ENCODE measurements at places on chromosomes 6 and 20.

DNA sequence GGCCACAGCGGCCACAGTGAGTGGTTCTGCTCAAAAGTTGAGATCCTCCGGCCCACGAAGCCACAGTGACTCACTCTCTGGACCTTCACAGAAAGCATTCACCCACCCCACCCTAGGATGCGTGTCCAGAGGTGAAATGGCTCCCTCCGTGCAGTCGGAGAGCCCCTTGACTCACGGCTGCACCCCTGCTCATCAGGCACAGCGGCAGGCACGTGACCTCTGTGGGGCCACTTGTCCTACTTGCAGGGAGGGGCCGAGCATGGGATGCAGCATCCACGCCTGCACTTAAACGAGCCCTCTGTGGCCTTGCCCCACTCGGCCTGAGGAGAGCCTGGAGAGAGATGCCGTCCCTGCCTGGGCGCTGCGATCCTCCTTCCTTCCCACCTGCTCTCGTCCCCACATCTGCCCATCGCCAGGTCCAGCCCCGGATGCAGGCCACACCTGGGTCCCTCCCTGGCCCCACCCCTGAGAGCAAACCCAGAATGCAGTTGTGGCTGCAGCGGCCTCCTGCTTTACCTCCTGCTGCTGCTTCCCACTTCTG lies 28.7 kb downstream of the NTSR1 start:
- DNase-seq, result no peak

GRCh38 chr20:57928181-57928967 lies 218.6 kb upstream of the PMEPA1 start:
- DNase-seq, result no peak

GRCh38 chr6:156017838-156018237 lies 562.2 kb upstream of the NOX3 start:
- DNase-seq, result no peak

GRCh38 chr6:72042088-72042487 lies 155.7 kb downstream of the RIMS1 start:
- no peak for DNase-seq

DNA sequence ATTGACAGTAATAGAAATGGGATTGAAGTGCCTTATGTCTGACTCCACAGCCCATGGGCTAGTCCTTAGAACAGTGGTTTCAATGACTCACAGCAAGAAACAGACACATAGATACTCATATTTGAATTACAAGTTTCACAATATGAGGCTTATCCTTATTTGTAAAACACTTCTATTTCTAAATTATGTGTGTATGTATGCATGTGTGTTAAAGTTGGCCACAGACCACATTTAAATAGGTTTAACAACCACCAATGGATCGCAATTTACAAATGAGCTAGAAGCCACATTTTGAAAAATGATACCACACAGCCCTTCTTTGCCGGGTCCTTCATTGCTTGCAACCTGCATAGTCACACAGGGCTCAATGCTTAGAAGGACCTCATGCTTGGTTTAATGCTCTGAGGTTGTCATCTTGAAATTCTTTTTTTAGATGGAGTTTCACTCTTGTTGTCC lies 157.8 kb upstream of the PREP start:
- no peak for DNase-seq

GRCh38 chr6:27608916-27609883 lies 136.3 kb upstream of the ZNF184 start:
- no peak for DNase-seq

DNA sequence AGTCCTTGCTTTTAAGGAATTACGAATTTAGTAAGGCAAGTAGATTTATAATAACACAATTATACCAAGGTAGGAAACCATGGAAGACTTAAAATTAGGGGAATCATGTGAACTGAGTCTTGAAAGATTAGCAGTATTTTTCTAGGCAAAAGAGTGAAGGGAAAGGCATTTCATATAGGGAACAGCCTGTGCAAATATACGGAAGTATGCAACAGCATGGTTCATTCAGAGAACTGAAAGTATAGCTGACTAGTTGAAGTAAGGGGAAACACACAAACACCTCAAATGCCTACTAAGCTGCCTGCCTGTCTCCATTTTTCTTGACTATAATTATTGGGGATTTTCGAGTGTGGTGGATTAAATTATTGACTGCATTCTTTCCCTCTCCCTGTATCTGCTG lies 39.0 kb upstream of the ECHDC1 start:
- DNase-seq, result no peak

DNA sequence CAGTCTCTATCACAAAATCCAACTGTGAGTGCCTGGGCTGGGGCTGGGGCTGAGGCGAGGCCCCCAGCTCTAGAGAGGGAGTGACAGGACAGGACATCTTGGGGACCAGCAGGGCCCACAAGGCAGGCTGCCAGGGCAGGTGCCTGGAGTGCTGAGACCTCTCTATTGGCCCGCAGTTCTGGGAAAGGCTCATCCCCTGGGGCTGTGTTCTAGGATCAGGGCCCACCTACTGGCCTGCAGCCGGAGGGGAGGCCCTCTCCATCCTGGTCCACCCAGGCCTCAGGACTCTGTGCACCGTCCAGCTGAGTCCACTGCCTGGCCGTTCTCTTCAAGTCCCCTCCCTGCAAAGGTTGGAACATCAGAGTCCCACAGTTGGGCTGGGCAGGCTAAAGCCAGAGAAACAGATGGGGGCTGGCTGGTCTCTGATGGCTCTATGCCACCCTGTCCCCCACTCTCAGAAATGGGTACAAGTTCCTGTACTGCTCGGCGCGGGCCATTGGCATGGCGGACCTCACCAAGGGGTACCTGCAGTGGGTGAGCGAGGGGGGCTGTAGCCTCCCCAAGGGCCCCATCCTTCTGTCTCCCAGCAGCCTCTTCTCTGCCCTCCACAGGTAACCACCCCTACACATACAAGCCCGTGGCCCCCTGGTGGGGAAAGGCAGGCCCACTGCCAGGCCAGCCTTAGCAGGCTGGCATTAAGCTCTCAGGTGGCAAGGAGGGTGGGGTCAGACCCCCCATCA lies 9.0 kb downstream of the EMILIN3 start:
- no peak for DNase-seq

GRCh38 chr6:34865107-34865506 lies 22.7 kb downstream of the TAF11 start:
- peak; percentile 83 for DNase-seq

GRCh38 chr20:13644010-13644409 lies 5.3 kb upstream of the TASP1 start:
- no peak for DNase-seq

DNA sequence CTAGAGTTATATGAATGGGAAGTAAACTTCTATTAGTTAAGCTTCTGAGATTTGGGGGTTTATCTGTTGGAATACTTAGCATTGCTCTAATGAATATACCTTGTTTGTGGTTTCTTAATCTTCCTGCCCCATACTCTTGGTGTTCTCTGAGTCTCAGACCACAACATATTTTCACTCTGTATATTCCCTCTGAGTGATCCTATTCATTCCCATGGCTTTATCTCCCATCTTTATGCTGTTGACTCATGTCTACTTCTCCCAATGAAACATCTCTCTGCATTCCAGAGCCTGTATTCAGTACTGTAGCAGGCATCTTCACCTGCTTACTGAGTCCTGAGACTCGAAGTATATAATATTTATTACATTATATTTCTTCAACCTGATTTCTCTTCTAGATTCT lies 283.7 kb upstream of the MAP3K7 start:
- DNase-seq, result no peak

GRCh38 chr20:14879020-14879697 lies 541.7 kb upstream of the FLRT3 start:
- peak; percentile 18 for DNase-seq

DNA sequence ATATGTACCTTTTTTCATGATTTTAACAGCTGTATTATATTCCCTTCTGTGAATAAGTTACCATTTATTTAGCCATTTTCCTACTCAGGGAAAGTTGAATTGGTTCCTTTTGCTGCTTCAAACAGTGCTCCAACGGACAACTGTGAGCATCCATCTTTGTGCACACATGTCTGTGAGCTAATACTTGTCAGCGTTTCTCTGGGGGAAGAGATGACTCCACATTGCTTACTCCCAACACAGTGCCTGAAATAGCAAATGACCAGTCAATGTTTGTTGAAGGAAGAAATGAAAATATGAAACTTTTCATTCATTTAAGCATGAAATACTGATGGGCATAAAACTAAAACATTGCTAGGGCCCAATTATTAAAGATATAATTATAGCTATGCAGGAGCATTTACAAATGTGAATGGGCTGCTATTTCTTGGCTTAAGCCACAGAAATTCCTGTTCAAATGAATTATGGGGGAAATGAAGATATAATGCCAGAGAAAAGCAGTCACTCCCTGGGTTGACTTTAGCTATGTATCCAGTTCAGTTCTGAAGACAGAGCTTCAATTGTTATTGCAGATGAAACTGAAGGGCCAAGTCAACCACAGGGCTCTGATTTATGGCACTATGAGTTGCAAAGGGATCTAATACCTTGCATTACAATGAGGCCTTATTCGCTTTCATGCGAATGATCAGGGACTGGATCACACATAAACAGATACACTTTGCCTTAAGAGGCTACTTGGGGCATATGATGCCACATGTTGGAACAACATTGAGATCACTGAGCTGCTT lies 47.4 kb upstream of the FOXC1 start:
- DNase-seq, result no peak

DNA sequence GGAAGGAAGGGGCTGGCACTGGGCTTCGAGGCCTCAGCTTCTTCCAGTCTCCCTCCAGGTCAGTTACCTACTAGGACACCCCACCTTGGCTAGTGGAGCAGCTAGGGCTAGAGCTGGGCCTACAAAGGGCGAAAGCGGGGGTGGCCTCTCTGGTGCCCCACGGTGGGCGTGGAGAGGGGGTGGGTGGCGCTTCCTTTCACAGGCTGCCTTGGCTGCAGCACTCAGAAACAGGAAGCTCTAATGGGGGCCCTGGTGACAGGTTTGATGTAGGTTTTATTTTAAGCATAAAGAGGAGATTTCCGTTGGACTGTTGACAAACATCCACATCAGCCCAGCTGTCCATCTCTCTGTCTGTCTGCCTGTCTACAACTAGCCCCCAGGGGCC lies 13.4 kb downstream of the FAM110A start:
- no peak for DNase-seq

GRCh38 chr6:47737406-47737805 lies 39.0 kb downstream of the ADGRF4 start:
- DNase-seq, result no peak

DNA sequence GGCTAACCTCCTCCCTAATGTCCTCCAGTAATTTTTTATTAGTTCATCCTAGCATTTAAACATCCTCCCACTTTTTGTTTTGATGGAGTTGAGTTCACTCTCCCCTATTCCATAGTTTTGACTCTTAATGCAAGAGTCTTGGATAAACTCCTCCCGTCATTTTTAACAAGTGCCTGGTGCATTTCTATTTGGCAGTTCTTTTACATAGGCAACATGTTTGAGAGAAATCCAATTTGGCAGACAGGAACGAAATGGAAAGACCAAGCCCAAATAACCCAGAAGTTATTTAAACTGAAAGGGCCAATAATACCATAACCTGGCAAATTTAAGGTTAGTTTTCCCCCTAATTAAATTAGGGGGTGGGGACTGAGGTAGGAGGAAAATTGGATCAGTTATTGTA lies 291.5 kb upstream of the MANEA start:
- DNase-seq, result no peak

- DNase-seq, result peak; percentile 16
Observed at GRCh38 chr6:96898241-96898851, 655 bp upstream of the NDUFAF4 start.

Measured in glomerular endothelial cell (primary cell).